Stimulated activated CD4-positive, alpha-beta T cell treated with anti-CD3 and anti-CD28 coated beads, Interleukin-1b, Interleukin-23, amount 100 ng/mL, for 1 hour (primary cell): ENCODE measurements at places on chromosomes 1 and 21.
A peak's percentile ranks its signal among the peaks of the same experiment; 100 is the strongest.

DNA sequence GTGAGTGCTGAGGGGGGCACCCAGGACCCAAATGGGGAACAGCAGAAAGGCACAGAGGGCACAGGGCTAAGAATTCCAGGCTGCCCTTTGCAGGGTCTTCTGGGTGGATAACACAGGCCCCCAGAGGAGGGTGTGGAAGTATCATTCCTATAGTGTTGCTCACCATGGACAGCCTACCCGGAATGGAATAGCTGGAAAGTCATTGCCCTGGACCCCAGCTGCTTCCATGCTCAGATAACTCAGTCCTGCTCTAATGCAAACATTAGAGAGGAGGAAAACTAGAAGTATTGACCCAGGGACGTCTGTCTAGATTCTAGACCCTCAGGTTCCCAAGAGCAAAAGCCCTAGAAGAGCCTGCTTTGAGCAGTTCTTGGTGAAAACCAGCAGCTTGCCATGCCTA is 24.7 kb downstream of the SLC6A17 start:
- DNase-seq, result no peak

DNA sequence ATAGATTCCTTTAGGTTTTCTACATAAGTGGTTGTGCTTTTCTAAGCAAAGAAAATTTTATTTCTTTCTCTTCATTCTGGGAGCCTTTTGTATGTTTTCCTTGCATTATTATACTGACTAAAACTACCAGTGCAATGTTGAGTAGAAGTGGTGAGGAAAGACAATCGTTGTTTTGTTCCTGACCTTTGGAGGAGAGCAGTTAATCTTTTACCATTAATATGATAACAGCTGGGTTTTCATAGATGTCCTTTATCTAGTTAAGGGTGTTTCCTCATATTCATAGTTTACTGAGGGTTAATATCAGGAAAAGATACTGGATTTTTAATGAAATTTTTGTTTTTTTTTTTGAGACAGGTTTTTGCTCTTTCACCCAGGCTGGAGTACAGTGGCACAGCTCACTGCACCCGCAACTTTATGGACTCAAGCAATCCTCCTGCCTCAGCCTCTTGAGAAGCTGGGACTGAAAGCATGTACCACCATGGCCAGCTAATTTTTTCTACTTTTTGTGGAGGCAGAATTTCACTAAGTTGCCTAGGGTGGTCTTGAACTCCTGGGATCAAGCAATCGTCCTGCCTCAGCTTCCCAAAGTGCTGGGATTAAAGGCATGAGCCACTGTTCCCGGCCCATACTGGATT is 9.0 kb upstream of the KCTD3 start:
- DNase-seq, result no peak

DNA sequence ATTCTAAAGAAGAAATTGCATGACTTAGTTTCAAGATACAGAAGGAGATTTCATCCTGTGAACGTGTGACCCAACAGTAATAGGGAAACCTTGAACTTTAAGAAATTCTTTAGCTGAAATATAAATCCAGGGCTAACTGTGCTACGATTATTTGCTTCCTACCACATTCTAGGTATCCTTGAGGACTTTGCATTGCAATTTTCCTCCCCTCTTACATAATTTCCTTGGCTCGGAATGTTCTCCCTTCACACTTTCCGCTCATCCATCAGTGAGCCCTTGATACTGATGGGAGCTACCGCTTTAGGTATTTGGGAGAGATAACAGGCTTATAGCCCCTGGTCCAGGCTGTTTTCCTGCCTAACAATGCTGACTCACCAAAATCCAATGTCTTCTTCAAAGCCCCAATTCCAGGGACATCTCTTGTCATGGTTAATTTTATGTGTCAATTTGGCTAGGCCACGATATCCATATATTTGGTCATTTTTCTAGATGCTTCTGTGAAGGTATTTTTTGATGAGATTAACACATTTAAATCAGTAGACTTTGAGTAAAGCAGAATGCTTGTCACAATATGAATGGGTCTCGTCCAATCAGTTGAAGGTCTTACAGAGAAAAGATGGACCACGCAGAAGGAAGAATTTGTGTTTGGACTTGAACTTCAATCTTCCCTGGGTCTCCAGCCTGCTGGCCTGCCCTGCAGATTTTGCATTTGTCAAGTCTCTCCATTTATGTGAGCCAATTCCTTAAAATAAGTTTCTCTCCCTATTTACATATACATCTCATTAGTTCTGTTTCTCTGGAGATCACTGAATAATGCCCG is 121.2 kb downstream of the PTPN14 start:
- DNase-seq, result no peak

GRCh38 chr1:200968469-200969410 is 54.8 kb downstream of the KIF21B start:
- no peak for DNase-seq

- no peak for DNase-seq
These were observed 186.2 kb downstream of the RHOU start for GRCh38 chr1:228921481-228921880.

DNA sequence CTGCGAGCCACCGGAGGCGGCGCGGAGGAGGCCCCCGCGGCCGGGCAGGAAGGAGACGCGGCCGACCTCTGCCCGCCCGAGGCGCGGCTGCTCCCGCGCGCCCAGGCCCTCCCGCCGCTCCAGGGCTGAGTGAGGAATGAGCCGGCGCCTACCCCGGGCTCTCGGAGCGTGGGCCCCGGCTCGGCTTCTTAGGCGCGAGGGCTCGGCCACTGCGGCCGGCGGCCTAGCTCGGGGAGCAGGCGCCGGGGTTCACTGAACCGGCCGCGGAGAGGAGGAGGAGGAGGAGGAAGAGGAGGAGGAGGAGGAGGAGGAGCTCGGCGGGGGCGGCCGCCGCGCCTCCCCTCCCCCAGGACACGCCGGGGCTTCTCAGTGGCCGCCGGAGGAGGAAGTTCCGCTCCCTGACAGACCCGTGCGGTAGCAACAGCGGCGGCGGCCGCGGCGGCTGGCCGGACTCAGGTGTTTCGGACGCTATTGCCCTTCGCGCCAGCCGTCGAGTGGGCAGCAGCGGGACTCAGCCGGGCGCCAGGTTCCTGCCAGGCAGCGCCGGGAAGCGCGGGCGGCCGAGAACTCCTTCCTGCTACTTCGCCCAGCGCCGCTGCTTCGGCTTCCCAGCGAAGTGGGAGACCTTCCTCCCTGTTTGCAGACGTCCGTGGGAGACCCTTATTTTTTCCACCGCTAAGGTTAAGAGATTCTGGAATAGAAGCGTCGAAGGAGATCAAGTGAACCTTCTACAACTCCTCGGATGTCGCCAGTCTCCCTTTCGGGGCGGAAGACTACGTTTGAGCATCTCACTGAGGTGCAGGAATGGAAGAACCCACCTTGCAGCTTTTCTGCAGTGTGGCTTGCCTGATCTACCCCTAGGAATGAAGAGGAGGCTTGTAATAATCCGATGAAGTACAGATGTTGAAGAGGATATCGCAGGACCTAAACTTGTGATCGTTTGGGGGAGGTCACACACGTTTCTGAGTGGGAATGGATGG is at the start of gene MAN1A2:
TSS of gene MAN1A2 (plus strand) at position 404 of the 980 bp plus-strand sequence. CDS start 735 bp downstream, outside the sequence.
- peak; percentile 50 for DNase-seq

- peak; percentile 21 for DNase-seq
These were observed 5.7 kb downstream of the SLC6A17 start for GRCh38 chr1:110155878-110156522.

GRCh38 chr1:211511947-211512346 is 20.0 kb upstream of the RD3 start:
- no peak for DNase-seq

GRCh38 chr21:45328198-45329091 is 40.8 kb upstream of the POFUT2 start:
- DNase-seq, result no peak
